ENCODE measurements at places on chromosomes 2 and 18.
A peak's percentile ranks its signal among the peaks of the same experiment; 100 is the strongest.

DNA sequence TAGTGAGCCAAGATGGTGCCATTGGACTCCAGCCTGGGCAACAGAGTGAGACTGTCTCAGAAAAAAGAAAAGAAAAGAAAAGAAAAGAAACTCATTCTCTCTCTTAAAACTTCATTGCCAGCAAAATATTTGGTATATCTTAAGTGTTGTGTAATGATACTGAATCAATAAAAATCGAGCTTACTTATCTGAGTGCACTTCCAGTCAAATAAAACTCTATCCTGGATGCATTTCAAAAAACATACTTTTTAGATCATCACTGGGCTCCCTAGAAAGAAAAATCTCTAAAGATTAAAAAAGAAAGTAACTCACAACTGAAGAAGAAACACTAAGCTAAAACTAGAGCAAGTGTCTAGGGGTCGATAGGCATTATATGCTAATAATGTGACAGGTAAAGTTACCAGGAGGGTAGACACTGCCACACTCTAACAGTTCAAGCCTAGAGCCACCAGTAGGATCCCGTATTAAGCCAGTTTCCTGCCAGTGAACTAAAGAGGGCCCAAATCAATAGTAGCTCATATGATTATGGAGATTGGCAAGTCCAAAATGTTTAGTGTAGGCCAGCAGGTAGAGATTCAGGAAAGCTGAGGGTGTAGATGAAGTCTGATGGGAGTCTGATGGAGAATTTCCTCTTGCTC, 242.1 kb upstream of the CYRIA start:
- no peak for DNase-seq

DNA sequence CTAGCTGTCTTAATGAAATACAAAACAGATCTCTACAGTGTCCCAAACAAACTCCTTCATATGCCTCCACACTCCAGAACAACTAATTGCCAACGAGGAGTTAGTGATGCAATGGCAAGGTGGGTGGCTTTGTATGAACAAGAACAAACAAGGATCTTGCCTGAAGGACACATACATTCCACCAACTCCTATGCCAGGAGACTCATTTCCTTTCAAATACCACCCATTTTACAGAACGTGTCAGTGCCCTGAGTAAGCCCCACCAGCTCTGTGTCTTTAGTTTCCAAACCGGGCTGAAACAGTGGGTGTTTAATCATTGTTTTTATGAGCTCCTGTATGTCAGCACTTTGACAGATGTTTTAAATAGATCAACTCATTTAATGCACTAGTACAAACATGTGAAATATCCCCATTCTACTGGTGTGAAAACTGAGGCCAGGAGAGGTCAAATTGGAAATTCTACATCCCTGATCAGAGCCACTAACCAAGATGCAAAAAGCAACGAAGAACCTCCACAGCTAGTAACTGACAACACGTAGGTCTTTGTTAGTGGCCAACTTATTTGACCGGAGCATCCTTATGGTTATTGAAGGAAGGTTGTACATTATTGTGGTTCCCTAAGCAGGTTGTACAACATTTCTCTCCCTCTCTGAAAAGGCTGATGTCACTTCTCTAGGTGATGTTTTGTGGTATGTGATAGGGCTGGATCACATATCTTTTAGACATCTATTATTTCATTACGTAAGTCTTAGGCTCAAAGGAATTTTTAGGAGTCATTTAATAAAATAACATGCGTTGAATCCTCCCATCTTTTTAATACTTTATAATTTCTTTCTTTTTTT, 534.9 kb upstream of the TNP1 start:
- no peak for DNase-seq

DNA sequence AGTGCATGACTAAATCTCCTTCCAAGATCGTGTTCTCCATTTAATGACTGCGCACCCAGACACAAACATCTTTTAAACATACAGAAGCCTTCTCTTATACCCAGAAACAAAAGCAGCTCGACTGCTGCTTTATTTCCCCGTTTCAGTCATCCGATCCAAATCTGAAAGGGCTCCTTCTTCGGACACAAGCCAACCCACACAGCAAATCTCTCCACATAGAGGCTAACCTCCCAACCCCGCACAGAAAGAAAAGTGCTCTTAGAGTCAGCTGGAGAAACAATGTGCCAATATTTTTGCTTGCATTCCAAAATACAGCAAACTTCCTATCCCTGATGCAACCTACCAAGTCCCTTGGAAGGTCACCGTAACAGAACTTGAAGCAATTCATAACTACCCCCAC, 29.1 kb downstream of the GAREM1 start:
- DNase-seq, result no peak

DNA sequence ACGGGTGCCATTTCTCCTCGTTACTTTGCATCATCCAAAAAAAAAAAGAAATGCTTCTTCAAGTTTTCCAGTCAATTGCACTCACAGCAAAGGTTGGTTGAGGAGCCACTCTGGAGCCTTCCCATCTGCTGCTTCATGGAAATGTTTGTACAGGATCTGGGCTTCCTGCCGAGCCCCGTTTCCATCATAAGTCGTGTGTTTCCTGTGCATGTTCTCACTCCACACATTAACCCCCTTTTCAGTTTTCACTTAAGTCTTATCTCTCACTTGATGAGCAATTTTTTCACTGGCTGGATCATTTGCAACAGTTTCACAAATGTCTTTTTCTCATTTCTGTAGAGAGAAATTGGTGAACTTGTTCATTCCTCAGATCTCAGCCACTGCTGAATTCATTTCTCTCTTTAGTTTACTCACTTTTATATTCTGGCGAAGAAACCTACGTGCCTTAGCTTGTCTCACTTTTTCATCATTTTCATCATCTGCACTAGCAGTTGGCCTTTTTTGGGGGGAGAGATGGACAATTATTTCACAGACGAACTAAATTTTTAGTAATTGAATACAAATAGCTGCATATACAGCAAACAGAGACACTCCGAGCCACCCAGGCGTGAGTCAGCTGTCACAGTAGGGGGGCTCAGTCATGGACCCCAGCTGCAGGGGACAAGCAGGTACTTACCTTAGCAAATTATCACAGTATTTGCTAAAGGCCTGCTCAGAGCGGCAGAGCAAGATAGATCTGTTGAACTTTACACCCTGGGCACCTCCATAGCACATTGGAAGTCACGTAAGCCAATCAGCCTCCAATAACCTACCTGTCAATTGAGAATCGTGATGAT, 750.8 kb upstream of the ID2 start:
- no peak for DNase-seq

DNA sequence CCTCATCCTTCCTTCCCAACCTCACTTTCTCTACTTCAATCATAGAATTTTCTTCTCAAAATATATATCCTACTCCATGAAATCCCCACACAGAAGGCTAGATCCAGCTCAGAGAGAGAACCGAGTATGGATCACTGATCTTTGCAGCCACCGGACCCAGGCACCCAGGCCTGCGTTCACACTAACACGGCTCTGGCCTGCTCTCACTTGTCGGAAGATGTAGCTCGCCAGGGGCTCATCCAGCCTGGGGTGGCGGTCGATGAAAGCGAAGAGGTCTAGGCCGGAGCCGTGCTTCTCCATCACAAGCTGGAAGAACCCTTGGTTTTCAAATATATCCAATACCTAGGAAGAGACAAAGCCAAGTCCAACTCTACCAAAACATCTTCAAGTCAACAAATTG, 12.7 kb upstream of the MTERF4 start:
- no peak for DNase-seq

GRCh38 chr2:11833601-11834000, 87.2 kb downstream of the LPIN1 start:
- DNase-seq, result no peak

DNA sequence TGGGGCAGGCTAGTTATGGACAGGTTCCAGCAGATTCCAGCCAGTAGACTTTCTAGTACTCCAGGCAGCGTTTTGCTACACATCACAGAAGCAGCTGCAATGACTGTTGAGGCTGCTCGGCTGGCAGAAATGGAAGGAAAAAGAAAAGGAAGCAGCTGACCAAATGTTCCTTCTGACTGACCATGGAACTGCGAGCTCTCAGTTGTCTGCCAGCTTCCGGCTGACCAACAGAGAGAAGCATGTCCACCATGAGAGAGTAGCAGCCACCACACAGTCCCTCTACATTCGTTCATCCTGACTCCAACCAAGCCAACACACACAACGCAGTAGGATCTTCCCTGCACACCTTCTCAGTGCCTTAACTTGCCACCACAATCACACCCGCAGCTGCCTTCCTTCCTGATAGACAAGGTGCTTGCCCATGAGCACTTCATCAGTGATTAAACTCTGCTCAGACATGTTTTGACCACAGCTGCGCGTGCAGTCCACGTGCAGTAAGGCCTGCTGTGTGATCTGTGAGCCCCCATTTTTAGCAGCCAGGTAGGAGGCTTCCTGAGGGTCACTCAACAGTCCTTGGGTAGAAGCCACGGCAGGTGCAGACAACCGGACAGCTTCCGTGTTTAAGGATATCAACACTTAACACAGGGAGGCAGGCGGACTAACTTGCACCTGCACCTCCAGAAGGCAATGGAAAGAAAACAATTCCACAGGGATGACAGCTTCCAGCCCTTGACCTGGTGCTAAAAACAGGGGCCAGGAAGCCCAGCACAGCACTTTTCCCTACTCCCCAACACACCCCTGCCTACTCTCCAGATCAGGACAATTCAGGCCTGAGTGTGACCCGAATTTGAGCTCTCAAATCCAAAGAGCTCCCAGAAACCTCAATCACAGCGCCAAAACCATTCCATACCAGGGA, 996 bp downstream of the TGFBRAP1 start:
- no peak for DNase-seq

GRCh38 chr18:11665146-11665545, 23.9 kb upstream of the GNAL start:
- no peak for DNase-seq

DNA sequence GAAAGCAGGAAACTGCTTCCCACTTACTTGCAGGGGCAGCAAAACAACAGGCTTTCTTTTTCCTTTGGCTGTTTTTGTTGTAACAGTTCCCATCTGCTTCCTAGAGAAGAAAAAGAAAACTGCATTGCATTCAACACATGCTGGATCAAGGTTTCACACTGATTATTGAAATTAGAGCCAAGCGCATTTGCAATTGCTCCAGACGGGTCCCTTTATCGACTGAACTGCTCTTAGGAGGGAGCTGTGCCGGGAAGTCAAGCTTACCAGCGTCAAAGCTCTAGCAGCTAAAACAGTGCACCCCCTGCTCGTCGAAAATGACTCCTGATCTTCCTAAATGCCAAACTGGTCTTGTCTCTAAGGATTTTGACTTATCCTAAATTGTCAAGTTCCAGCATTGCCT, 164.0 kb upstream of the SESTD1 start:
- DNase-seq, result no peak

DNA sequence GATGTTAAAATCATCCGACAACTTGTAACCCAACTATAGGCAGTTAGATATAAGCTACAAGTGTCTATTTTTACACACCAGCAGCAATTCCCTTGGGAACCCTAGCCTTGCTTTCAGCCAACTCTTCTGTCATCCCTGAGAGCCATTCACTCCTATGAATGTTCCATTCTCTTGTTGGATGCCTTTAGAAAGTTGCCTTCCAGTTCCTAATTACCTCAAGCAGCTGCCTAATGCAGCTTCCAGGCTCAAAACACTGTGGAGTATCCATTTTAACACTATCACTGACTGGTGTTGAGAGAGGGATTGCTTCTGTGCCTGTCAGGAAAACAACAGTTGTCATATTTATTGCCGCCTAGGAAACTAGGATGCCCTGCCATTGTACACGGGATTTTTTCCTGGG, 402.0 kb upstream of the ACVR2A start:
- DNase-seq, result no peak

- DNase-seq, result no peak
Observed at GRCh38 chr2:46015671-46016070, 281.5 kb upstream of the EPAS1 start.

DNA sequence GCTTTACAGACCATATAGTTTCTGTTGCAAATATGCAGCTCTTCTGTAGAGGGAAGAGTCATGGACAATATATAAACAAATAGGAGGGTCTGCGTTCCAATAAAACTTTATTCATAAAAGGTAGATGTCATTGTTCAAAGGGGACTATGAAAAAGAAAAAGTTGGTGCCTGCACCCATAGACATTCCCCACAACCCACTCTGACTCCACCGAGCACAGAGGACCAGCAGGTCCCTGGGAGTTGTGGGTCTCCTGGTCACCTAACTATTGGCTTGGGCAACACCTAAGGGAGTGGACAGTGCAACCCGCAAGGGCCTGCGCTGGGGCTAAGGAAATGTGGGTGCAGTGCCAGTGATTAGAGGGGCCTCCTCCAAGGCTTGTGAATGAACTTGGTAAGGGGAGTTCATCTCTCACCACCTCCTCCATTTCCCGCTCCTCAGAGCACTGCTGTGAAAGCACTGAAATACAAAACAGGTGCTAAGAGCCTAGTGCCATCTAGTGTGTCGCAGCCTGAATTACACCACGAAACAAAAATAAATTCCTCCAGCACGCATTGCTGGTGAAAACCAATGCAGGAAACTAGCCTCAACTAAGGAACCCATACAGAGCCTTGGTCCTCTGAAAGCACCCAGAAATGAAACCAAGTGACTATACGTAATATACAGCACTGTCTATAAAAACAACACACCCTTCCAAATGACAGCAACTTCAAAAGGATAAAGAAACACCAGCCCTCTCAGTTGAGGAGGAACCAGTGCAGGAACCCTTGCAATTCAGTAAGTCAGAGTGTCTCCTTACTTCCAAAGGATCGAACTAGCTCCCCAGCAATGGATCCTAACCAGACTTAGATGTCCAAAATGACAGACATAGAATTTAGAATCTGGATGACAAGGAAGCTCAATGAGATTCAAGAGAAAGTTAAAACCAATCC, 166.6 kb downstream of the RNF144A start:
- peak; percentile 60 for DNase-seq

DNA sequence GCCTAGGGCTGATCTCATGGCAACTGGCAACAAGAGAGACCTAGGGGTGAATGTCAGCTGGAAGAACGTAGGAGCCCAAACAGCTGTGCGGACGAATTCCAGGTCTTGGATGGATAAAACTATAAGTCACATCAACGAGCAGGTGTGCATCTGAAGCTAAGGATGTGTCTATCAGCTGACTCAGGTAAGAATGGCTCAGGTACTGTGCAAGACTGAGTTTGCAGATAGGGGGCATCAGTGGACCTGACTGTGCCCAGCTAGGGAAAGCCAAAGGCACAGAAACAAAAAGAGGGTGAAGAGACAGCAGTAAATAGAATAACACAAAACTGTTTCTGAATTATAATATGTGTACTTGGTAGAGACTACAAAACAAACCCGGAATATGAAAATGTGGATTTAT, 357.3 kb downstream of the ZEB2 start:
- DNase-seq, result peak; percentile 18

GRCh38 chr2:159968279-159968900, 94.0 kb downstream of the PLA2R1 start:
- DNase-seq, result peak; percentile 14

- DNase-seq, result no peak
Observed at GRCh38 chr2:7621018-7621814, 704.0 kb downstream of the RNF144A start.
